ENCODE measurements at places on chromosomes 3 and 15.

DNA sequence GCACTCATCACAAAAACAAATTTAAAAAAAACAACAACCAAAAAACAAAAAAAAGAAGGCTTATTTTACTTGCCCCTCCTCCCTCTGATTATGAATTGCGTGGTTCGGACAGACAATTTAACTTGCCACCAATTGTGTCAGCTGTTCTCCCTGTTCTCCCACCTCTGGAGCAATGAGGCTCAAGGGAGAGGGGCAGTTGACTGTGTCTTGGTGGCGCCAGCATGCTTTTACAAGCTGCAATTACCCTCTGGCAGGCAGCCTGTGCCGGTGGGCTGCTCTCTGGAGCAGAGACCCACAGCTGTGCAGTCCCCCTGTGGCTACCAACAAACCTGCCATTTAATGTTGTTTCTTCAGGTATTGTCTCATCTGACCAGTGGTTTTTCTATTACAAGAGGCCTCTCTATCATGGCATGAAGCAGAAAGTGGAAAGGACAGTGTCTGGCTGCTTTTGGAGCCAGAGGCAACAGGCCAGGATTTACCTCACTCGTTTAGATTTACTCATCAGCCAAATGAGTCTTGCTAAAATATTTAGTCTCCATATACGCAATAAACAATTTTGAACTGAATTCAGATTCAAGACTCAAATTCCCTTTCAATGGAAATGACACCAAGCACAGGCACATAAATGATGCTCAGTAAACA is 192.0 kb upstream of the TPRG1 start:
- no peak for DNase-seq

DNA sequence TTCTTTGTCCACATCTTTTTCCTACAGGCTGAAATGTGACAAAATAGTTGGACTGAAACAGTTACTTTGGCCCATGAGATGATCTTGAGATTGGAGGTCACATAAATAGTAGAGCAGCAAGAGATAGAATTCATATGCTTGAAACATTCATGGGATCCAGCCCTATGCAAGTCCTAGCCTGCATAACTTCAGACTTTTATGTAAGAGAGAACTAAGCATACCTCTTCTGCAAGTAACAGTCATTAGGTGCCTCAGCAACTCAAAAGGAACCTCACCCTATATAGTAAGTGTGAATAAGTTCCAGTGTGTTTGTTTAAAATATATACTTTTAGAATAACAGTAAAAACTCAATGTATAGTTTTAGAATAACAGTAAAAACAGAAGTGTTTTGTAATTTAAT is 138.0 kb upstream of the P2RY1 start:
- no peak for DNase-seq

- no peak for DNase-seq
These were observed 61.4 kb downstream of the MFSD1 start for GRCh38 chr3:158863247-158863646.

- no peak for DNase-seq
These were observed 44.0 kb upstream of the CNOT10 start for GRCh38 chr3:32640939-32641338.

- DNase-seq: no peak
These were observed 261.4 kb downstream of the GBE1 start for GRCh38 chr3:81500039-81500438.

DNA sequence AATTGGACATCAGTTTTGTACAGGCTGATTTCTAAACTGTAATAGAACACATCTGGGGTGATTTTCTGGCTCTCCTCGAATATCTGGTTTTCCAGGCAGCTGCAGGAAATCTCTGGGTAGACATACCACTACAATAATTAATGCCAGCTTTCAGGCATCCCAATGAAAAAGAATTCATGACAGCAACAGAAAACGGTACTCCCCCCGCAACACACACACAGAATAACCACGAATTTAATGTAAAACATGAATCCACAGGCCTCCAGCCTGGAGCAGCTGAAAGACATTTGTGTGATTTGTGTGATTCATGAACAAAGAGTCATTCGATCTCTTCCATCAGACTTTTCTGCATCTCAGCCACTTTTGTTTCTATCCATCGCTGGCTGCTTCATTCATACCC is 262.2 kb downstream of the MAGI1 start:
- no peak for DNase-seq

- DNase-seq: peak; percentile 23
These were observed 27.2 kb downstream of the AKAP13 start for GRCh38 chr15:85407421-85408269.

Measured in germinal center (tissue), 1 donor.